C1 segment of cervical spinal cord (tissue), 14 donors: ENCODE measurements at places on chromosomes 7 and 10.

DNA sequence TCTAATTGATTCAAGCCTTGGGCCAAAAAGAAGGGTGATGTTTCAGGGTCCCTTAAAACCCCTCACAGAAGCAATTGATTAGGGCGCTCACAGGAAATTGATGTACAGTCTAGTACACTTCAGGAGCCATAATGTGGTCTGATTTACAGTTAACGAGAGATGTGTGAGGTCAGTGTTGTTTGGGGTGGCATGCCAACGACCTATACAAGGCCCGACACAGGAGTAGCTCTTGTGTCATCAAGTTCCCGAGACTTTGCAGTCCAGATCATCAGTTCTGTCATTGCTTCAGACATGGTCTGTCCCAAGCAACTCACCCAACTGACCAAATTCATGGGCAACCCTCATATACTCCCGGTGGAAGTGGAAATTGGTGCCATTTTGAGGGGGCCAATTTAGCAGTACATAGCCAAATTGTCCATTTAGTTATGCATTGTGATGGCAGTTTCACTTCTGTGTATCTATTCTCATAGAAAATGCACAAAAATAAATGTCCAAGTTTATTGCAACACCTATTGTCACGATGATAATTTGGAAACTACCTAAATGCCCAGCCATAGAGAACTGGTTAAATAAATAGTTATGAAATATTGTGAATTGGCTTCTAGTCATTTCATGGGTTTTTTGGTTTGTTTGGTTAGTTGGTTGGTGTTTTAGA, 18.0 kb upstream of the ARID5B start:
- DNase-seq = no peak

DNA sequence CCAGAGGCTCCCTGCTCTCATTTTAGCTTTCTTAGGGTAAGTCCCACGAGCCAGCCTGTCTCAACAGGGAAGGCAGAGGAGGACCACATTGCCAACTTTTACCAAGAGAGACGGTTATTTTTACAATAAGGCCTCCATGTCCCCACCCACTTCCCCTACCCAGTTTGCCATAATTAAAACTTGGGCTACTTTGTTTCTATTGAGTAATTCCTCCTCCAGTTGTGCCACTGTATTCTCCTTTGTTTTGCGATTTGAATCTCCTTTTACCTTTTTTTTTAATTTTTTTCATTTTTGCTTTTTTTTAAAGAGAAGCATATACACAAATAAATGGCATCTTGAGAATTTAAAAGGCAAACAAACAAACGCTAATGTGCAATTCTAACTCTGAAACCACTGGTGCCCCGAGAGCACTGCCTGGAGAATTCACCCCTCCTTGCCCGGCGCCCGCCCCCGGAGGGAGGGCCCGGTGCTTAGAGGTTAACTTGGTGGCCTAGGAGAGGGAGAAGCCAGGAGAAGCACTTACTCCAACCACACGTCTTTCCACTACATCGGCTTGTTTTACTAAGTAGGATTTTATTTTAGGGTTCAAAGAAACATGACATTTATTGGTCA, 282.3 kb downstream of the USP6NL start:
- no peak for DNase-seq

GRCh38 chr7:25391295-25391861, 163.1 kb upstream of the NPVF start:
- DNase-seq = no peak

DNA sequence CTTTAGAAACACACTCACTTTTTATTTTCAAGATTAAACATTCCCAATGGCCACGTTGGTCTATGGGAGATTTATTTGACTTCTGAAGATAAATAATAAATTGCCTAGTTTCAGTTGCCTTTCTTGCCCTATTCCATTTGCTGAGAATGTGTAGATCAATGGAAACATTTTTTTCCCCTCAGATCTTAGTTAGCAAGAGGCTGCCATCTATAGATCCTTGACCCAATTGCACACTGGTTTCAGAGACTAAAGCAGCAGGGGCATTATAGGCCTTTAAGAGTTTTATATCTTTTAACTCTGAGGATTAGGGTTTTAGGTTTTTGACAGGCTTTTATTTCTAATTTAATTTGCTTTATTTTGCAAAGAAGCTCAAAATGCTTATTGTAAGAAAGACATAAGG, 163.2 kb upstream of the GPR26 start:
- DNase-seq = no peak

- no peak for DNase-seq
Observed at GRCh38 chr7:22346383-22347107, 10.4 kb downstream of the RAPGEF5 start.

DNA sequence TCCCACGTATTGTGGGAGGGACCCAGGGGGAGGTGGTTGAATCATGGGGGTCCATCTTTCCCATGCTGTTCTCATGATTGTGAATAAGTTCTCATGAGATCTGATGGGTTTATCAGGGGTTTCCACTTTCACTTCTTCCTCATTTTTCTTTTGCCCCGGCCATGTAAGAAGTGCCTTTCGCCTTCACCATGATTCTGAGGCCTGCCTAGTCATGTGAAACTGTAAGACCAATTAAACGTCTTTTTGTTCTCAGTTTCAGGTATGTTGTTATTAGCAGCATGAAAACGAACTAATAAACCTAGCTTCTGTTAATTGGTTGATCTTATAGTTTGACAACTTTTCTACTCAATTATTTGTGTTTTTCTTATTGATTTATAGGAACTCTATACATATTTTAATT, 206.3 kb downstream of the NXPH1 start:
- DNase-seq = no peak

GRCh38 chr7:69840248-69840647, 242.0 kb downstream of the AUTS2 start:
- DNase-seq = no peak

- no peak for DNase-seq
Observed at GRCh38 chr10:127556916-127557315, 7.8 kb downstream of the NPS start.

- no peak for DNase-seq
Observed at GRCh38 chr10:130021383-130021950, 57.4 kb upstream of the EBF3 start.

DNA sequence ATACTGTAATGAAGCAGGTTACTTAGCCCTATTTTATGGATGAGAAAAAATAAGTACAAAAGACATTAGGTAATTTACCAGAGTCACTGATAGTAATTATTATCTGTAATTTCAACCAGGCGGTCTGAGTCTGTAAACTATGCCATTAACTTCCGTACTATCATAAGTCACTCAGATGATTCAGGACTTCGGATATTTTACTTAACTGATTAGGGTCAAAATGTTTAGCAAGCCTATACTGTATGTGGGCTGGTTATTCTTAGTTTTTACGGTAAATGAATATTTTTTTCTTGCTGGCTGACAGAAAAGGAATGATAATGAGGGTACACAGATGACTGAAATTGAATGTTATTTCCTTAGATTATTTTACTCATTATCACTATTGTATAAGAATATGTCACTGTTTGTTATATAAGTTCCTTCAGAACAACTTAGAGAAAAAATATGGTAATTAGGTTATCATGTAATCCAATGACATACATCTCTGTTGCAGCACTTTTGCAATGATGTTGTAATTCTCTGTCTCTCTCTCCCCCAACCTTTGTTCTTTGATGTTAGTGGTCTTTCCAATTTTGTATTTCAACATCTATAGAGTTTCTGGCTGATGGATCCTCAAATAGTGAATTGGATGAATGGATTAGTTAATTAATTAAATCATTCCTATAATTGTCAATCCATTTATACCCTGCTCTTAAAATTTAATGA, 165.6 kb downstream of the ZEB1 start:
- DNase-seq = no peak

DNA sequence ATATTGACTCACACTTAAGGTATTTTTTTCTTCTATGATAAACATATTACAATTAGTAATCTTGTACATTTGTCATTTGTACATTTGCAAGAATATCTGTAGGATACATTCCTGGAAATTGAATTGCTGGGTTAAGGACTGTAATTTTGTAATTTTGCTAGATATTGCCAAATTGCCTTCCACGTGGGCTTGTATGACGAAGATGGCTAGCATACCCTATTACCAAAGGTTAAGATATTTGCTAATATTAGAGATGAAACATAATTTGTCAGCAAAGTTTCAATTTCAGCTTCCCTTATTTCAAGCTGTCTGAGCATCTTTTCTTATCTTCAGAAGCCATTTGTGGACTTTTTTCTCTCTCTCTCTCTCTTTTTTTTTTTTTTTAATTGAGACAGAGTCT, 1.0 kb upstream of the LYZL2 start:
- no peak for DNase-seq

DNA sequence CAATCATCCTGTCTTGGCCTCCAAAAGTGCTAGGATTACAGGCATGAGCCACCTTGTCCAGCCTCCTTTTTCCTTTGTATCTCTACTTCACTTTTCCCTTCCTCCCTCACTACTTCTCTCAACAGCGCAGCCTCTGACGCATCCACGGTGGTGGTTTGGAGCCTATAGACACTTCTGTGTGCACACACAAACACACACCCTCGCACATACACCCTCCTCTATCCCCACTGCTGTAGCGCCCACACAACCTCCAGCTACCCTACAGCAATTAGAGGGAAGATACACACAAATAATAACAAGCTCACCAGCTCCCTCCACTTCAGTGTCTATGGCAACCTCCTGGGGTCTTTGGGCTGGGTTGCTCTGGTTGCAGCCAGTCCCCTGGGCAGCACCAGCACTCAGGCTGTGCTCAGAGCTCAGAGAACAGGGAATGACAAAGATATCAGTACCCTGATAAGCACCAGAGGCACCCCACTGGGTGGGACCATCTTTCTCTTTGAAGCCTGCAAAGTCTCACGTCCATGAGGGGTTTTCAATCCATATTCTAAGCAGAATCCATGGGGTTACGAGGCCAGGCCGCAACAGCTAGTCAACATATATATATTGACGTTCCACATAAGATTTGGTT, 3.3 kb upstream of the CAMK2G start:
- DNase-seq = no peak

GRCh38 chr10:60848680-60849079, 70.4 kb downstream of the CDK1 start:
- no peak for DNase-seq

- peak; percentile 69 for DNase-seq
Observed at GRCh38 chr7:5237286-5237685, 45.5 kb upstream of the SLC29A4 start.

DNA sequence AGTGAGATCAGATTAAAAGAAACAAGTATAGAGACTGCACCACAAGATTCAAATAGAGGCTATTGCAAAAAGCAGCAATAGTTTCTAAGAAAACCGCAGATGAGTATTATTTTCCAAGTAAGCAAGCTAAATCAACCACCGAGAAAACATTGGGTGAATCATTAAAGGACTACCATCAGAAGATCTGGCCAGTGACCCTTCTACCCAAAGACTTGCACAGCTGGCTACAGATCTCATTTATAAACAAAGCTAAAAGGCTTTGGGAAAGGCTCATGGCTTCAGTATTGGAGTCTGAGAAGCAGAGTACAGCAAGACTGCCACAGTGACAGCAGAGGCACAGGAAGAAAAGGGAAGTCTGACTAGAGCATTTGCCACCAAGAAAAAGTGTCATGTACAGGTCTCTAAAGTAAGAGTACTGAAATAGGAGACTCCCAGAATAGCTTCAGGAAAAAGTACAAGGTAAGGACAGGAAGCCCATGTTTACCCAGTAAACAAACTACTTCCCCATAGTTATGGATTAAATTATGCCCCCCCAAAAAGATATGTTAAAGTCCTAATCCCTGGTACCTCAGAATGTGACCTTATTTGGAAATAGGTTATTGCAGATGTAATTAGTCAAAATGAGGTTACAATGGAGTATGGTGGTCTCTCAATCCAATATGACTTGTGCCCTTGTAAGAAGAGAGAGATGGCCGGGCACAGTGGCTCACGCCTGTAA, 19.0 kb downstream of the STEAP1 start:
- DNase-seq = no peak

DNA sequence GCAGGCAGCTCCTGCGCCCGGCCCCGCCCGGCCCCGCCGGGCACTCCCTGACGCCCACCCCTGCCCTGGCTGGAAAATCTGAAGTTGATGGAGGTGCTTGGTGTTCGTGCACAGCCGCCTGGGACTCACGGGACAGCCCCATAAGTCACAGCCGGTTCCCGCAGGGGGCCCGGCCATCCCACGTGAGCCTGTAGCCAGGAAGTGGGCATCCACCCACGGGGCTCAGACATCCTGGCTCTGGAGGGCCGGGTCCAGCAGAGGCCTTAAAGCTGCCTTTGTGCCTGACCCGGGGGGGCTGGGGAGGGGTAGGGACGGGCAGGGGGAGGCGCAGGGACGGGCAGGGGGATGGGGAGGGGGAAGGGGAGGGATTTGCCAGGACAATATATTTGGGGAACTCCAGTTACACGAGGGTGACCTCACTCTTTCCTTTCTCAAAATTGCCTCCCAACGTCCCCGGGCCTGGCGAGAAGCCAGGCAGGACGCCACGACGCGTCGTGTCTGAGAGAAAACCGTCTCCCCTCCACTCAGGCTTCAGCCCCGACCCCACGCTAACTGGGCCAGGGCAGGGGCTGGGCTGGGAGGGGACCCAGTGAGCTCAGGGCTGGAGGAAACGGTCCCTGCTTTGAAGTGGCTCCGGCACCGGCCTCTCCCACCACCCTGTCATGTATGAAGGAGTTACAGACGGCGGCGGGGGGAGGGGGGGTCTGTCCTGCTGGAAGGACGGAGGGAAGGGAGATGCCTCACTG, 82.1 kb upstream of the PDGFA start:
- DNase-seq = peak; percentile 39

DNA sequence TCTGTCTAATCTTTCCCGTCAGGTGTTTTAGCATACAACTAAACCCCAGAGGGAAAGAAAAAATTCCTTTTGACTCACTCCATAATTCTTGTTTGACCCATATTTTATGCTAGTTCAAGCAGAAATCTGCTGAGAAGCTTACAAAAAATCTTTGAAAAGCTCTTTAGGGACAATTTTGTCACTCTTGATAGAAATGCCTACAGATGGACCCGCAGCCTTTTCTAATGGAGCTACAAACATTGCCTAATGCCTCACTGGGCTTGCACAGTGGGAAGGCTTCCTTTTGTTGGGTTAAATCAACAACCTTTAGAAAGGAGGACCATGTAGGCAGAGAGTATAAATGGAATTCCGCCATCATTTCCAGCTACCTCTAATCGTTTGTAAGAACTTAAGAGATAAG, 344.5 kb downstream of the PCLO start:
- no peak for DNase-seq

DNA sequence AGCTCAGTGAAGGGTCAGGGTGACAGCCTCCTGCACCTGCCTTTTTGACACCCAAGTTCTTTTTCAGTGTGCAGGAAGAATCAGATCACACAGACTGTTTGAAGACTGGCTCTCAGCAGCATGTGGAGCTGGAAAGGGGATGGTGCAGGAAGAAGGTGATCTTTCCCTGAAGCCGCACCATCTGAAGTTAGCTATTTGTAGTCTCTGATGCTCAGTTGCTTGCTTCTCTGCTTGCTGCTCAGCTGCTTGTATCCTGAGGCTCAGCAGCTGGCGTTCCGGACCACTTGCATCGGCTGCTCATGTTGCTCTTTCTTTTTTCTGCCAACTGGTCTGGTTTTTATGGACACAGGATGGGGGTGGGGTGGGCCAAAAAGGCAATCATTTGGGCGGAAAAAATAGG, 15.8 kb upstream of the DNMBP start:
- DNase-seq = no peak

- DNase-seq = no peak
Observed at GRCh38 chr10:77820349-77820748, 106.2 kb downstream of the DLG5 start.

- DNase-seq = no peak
Observed at GRCh38 chr10:75287697-75288096, 51.9 kb upstream of the COMTD1 start.
